Parietal lobe (tissue), 2 donors: ENCODE measurements at places on chromosomes 3 and 15. TPM values are rescaled to one million over a fixed set of nuclear protein-coding genes. Genes with fewer than 3 reads are reported as not detected.

CPLX3 gene
- 1.6 TPM for total RNA-seq

CD200R1 gene
- 0.31 TPM for total RNA-seq

ITIH1 gene
- total RNA-seq: not detected

ZBTB47 gene
- total RNA-seq: 24.4 TPM

XCR1 gene
- total RNA-seq: not detected

ACAA1 gene
- 40.7 TPM for total RNA-seq

SLC28A1 gene
- not detected for total RNA-seq

ESYT3 gene
- 0.94 TPM for total RNA-seq

DAZL gene
- not detected for total RNA-seq

NUP210 gene
- total RNA-seq: 19.4 TPM

GRIP2 gene
- 22.5 TPM for total RNA-seq

ADGRG7 gene
- not detected for total RNA-seq

MYRIP gene
- total RNA-seq: 10.0 TPM

MESP2 gene
- not detected for total RNA-seq

TFRC gene
- 144 TPM for total RNA-seq

CRYBG3 gene
- 7.2 TPM for total RNA-seq

TTLL13 gene
- not detected for total RNA-seq

MINAR1 gene
- total RNA-seq: 4.4 TPM

MFAP1 gene
- 21.0 TPM for total RNA-seq

SAMD7 gene
- not detected for total RNA-seq

ROPN1B gene
- total RNA-seq: 0.94 TPM

MEX3B gene
- 82.0 TPM for total RNA-seq

MLH1 gene
- total RNA-seq: 76.1 TPM

CFAP100 gene
- 5.9 TPM for total RNA-seq

XIRP1 gene
- not detected for total RNA-seq

TMEM266 gene
- total RNA-seq: 3.8 TPM

GPR176 gene
- total RNA-seq: 35.4 TPM

CLDN11 gene
- total RNA-seq: 2.8 TPM

GOLGA8S gene
- total RNA-seq: under 0.01 TPM

P2RY13 gene
- total RNA-seq: 2.2 TPM

CHRD gene
- 12.5 TPM for total RNA-seq

DUOX2 gene
- total RNA-seq: not detected

DBR1 gene
- 28.2 TPM for total RNA-seq

SOX2 gene
- total RNA-seq: 93.6 TPM
